Pericardium fibroblast (primary cell): ENCODE measurements at places on chromosomes 12 and 14. TPM values are rescaled to one million over a fixed set of nuclear protein-coding genes. Genes with fewer than 3 reads are reported as not detected.

Gene FIGNL2
- total RNA-seq: 0.09 TPM in 1 of 2 replicates, not detected in the other

Gene CISTR
- total RNA-seq: not detected in 2 replicates

Gene PAPLN
- 22.0 and 25.0 TPM in 2 replicates for total RNA-seq

Gene GNG2
- 9.1 and 10.2 TPM in 2 replicates for total RNA-seq

Gene CLEC6A
- not detected in 2 replicates for total RNA-seq

Gene CCDC175
- total RNA-seq: not detected in 2 replicates

Gene CLEC1B
- not detected in 2 replicates for total RNA-seq

Gene ESR2
- 0.26 TPM in 1 of 2 replicates, not detected in the other for total RNA-seq

Gene CELA1
- total RNA-seq: not detected in 2 replicates

Gene SAV1
- total RNA-seq: 11.9 and 18.9 TPM in 2 replicates

Gene ITGA5
- total RNA-seq: 223 and 233 TPM in 2 replicates

Gene OAS1
- total RNA-seq: 1.1 and 2.7 TPM in 2 replicates

Gene TAS2R9
- not detected in 2 replicates for total RNA-seq

Gene CCDC197
- not detected in 2 replicates for total RNA-seq

Gene SLC17A8
- total RNA-seq: not detected in 2 replicates

Gene FGF6
- not detected in 2 replicates for total RNA-seq

Gene LBHD2
- 0.26 TPM in 1 of 2 replicates, not detected in the other for total RNA-seq

Gene MAP3K9
- under 0.01 and 0.12 TPM in 2 replicates for total RNA-seq

Gene FOXM1
- 1.8 and 3.3 TPM in 2 replicates for total RNA-seq

Gene TAC3
- total RNA-seq: not detected in 2 replicates

Gene RAN
- 259 and 389 TPM in 2 replicates for total RNA-seq

Gene ENDOU
- not detected in 2 replicates for total RNA-seq

Gene TIMELESS
- 2.5 and 6.8 TPM in 2 replicates for total RNA-seq

Gene PALS1
- total RNA-seq: 6.6 and 12.4 TPM in 2 replicates
